ENCODE measurements at places on chromosomes 4 and X.
A peak's percentile ranks its signal among the peaks of the same experiment; 100 is the strongest.

- DNase-seq, result peak; percentile 1
Measured at GRCh38 chr4:154616731-154617130, 4.3 kb upstream of the FGG start.

DNA sequence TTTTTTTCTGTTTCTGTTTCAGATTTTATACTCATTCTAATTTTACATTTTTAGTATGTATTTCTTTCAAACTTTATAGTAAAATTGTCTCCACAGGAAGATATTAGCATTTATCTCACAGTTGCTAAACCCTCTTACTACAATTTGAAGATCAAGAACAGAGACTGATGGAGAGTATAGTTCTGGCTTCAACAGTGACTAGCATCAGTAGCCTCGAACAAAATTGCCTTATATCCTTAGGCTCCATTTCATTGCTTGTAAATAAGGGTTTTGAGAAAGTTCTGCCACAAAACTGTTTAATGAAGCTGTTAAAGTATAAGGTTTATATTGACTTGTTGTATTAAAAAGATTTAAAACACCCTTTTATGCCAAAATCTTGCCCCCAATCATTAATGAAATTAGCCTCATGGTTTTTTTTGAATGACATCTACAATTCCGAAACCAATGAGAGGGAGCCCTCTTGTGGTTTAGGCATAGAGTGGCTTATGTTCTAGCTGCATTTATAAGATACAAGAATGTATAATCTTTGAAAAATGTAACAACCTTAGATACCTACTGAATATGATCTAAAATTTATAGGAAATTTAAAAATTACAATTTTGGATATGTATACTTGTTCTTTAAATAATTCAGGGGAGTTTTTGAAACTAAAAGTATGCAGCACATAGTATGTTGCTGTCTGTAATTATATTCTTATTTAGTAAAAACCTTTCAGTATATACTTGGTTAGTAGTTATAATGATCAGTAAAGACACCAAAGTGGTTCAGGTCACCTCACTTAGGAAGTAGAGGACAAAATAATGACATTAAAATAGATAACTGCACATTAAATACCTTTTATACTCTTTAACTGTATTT lies 109.8 kb upstream of the HPGD start:
- DNase-seq, result no peak

- DNase-seq, result no peak
Measured at GRCh38 chrX:134933248-134933647, 57.5 kb upstream of the SMIM10 start.

DNA sequence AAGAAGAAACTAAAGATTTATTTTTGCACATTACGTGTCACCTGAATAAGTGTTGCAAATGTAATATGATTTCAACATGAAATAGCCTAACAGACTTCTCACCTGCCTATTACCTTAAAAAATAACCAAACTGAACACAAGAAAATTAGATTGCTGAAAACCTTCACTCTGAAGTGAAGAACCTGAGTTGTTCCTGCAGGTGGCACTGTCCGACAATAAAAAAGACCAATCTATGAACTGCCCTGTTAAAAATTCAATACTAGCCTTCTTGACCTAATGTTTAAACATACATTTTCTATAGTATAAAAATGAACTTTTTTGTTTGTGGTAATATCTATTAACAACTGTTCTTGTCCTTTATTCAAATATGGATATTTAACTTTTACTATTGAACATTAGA lies 69.2 kb upstream of the PNPLA4 start:
- no peak for DNase-seq

DNA sequence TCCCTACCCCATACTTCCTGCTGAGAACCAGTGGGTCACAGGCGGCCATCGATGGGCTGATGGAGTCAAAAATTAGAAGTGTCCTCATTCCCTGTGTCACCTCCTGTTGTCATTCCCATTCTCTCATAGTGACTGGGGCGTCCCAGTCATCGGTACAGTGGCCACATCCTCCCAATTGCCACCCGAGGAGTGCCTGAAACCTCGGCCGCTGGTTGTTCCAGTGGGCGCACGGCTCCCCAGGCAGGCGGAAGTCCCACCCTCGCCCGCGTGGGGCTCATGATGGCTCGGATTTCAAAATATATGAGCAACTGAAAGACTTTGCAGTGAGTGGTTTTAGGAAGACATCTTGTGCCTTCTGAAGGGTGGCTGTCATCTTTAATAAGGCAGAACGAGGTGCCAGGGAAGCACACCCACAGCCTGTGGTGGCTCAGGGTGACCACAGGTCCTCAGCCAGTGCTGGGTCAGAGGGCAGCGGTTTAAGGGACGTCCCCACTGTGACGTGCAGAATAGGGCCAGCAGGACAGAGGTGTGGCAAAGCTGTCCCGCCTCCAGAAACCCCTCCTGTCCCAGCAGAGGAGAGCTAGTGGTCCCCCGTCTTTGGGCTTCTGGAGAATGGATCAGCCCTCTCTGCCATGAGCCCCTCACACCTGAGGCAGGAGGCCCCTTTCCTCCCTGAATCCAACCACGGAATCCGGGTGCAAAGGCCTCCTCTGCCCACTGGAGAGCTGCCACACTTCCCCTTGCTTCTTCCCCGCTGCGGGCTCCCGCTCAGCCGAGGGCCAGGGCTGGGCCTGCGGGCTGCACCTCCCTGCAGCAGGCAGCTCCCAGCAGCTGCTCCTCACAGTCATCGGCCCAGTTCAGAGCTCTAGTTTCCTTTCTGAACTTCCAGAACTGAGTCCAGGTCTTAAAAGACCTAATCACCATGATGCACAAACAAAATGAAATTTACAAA lies 90.4 kb downstream of the ABLIM2 start:
- DNase-seq, result no peak

GRCh38 chrX:107205770-107206696 lies at the start of the genes DNAAF6 and NUP62CL:
Gene DNAAF6, plus strand, starts transcription at chrX:107206611. Its CDS starts 6,265 bp downstream, at chrX:107212876.
Gene NUP62CL, minus strand, starts transcription at chrX:107206433. Its CDS starts 31,287 bp downstream, at chrX:107175146.
- peak; percentile 17 for DNase-seq

DNA sequence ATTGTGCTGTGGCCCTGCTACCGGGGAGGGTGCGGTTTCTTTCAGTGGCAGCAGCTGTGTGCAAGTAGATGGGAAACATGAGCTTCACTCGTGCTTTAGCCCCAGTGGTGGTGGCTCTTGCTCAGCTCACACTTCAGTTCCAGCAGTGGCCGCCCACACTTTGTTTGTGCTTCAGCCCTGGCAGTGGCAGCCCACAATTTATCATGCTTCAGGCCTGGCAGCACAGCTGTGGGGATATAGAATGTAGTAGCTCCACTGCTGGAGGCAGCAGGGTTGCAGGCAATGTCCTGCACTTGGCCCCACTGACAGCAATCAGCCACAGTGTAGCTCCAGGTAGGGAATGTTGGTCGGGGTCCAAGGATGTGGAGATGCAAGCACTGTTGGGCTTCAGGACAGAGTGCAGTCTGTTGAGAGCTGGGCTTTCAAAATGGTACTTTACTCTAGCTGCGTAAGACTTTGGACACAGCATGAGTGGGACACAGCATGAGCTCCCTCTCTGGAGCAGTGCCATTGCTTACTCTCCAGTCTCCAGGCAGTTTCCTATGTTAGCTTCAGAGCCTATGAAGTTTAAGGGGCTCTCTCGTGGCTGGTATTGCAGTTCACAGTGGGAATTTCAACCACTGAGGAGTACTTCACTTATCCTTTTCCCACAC lies 413.1 kb downstream of the PDGFC start:
- no peak for DNase-seq

DNA sequence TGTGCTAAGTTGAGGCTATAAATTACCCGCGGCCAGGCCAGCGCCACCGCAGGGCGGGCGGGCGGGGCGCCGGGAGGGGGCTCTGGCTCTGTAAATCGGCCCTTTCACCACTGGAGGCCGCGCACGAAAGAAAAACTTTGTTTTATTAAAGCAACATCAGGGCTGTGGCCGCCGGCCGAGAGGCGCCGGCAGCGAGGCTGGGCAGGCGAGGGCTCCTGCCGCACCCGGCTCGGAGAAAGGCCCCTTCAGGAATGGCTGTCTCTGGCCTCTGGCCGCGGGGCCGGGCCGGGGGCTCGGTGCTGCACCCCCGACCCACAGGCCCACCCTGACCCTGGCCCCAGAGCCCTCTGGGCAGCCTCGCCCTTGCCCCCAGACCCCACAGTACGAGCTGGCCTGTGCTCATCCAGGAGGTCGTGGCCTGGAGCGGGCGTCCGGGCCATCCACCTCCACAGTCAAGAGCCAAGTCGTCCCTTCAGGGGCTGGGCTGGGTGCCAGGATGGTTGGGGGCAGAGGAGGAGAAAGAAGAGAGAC lies 29.5 kb upstream of the FGFR3 start:
- DNase-seq, result peak; percentile 68

DNA sequence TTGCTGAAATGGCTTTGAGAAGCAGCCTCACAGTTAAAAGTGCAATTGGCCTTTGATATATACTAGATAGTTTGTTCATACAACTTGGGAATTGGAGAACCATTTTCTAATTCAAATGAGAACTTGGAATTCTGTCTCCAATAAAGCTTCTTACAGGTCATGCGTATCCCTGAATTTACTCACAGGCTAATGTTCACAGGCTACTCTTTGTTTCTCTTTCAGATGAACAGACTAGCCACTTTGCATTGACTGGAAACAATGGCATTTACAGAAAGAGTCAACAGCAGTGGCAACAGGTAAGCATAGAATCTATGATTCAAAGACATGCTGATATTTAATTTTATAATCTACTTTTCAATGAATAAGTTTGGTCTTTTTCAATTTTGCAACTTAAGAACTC lies 13.5 kb downstream of the AFF1 start:
- DNase-seq, result no peak

DNA sequence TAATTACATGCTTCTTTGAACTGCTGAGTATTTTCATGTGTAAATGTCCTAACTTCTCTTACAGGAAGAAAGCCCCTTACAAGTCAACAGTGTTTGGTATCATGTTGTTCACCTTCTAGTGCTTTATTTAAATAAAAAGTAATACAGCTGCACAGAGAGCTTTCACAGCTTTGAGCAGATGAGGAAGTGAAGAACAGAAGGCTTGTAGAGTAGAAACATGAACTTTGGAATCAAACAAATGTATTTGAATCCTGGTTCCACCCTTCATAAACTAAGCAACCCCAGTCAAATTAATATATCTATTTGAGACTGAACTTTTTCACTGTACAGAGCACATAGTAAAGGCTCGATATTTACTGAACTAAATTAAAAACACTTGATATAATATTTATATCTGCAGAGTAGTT lies 120.5 kb downstream of the CAMK2D start:
- DNase-seq, result no peak

- DNase-seq, result no peak
Measured at GRCh38 chr4:145501051-145501660, 19.5 kb downstream of the SMAD1 start.

DNA sequence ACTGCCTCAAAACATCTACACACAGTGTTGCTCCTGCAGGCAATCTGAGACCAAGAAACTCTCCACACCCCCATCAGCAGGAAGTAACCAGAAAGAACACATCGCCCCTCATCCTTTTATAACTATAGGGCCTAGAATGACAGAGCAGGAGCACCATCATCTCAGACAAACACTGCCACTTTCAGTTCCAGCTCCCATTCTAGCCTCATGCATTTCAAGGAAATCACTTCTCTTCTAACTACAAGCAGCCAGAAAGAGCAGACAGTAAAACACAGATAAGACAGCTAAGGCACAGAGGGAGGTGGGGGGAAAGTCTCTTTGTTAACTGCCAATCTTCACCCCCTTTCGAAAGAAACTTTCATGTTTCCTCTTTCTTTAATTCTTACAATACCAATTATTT lies 102.6 kb upstream of the TENT5D start:
- DNase-seq, result no peak

DNA sequence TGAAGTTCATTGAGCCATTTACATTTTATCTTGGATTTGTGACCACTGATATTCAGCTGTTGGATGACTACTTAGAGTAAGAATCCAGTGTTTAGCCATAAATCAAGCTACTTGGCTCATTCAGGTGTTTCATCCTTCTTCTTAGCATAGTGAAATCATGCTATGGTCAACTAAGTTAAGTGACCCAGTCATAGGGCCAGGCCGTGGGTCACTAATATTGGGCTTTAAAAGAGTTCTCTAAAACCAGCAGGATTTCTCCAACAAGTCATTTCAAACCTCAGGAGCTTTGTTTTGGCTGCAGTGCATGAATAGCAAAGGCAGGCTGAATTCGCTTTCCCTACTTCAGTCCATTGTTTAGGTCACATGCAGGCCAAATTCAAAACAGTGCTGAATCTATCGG lies 181.0 kb downstream of the MAML3 start:
- DNase-seq, result no peak

GRCh38 chrX:23787745-23788118 lies 4.8 kb downstream of the SAT1 start:
- DNase-seq, result no peak

DNA sequence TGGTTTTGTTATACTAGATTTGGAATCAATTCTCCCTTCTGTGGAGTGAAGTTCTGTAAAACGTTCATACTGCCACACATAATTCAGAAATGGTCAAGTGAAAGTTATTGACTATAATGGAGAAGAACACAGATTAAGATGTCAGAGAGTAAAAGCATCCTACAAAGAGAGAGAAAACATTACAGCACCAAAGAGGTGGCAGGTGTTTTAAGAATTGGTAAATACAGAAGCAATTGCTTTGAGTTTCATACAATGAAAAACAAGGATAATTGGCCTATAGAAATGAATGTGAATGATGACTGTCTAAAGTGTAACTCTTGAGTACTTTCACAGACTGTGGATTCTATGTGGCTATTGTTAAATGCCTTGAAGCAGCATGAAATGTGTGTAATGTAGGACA lies 435.6 kb upstream of the SMIM31 start:
- no peak for DNase-seq

DNA sequence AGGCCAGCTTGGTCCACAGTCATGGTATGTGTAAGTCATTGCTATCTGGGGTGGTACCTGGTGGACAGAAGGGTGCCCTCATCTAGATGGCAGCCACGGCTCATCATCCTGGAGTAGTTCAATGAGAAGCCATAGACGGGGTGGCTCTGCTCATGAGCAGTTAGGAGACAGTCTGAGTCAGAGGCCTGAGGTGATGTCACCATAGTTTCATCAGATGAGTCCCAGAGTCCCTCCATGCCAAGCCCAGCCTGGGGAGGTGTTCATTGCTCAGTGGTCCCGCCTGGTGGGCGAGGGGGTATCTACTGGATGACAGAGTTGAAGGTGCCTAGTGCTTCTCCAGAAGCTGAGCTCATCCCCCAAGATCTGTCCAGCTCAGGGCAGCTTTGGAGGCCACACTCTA lies 49.8 kb downstream of the DLG3 start:
- no peak for DNase-seq

DNA sequence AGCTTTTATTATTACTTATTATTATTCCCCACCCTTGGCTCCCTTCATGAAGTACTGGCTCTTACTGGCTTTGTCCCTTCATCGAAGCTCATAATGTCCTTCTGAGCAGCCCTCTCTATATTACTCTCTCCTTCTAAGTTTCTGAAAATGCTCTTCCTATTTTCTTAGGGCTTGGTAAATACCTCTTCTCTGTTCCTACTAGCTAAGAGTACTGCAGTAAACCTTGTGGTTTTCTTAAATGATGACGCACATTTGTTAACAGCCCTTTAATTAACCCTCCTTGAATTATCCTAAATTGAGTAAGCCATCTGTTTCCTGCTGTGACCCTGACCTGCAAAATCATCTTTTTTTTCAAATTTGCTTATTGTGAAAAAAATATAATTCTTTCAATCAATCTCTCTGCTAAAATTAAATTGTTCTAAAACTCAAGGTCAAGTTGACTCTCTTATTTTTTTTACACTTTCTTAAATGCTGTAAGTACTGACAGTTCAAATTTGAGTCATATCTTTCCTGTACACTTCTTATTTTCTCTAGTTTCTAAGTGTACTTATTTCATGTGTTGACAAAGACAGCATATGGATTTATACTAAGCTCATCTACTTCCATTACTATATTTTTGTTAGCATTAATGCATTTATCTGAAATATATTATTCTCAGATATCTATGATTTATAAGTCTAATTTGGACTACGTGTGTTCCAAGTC lies 148.9 kb downstream of the ADAM29 start:
- no peak for DNase-seq

Data from GM12891 (cell line).